ENCODE measurements at places on chromosomes 2 and 18.

- DNase-seq: no peak
Measured at GRCh38 chr2:64283641-64284361, 139.6 kb upstream of the PELI1 start.

- no peak for DNase-seq
Measured at GRCh38 chr2:68412127-68412819, 47.2 kb downstream of the PLEK start.

DNA sequence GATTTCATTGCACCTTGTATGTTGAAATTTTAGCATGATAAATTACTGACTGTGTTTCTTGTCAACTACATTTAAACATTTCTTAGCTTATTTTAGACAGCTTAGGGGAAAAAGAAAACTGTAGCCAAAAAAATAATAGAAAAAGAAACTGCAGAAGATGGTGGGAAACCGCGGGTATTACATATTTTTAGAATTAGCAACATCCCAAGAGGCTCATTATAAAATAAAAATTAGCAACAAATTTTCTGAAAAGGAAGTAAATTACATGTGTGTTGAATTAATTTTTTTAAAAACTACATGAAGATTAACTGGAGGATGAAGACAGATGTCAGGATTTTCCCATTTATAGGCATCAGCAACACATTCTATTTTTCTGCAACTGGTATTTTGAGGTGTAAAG, 4.3 kb downstream of the PELI1 start:
- DNase-seq: no peak

DNA sequence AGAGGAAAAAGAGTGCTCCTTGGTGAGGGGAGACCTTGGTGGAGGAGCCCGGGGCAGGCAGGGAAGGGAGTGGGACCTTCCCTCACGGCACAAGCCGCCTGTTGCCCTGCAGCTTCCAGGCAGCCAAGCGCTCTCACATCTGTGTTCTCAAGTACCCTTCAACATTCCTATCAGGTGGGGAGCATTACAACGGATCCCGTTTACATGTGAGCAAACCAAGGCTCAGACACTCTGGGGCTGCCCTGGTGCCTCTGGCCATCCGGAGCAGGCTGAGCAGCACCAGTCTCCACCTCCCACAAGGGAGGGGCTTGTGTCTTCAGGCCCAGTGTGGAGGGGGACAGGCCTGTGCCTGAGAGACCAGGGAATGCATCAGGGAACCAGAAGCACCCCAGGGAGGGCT, 57.9 kb downstream of the AQP12A start:
- no peak for DNase-seq

DNA sequence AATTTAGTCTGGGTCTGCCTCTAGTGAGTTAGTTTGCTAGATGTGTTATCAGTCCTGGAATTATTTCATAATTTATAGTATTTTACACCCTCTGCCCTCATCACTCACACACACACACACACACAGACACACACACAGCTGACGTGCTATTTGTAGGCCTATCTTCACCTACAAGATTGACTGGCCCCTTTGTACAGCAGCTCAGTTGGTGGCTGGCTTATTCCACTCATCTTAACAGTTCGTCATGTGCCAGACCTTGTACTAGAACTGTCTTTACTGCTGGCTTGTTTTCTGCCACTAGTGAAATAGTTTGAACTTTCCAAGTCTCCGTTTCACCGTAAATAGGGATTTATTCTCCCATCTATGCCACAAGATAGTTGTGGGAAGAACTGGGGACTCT, 21.3 kb downstream of the CENPO start:
- DNase-seq: no peak

- no peak for DNase-seq
Measured at GRCh38 chr2:169862816-169863215, 35.6 kb downstream of the UBR3 start.

- DNase-seq: no peak
Measured at GRCh38 chr2:228329282-228329681, 147.8 kb upstream of the SPHKAP start.

- no peak for DNase-seq
Measured at GRCh38 chr2:30185178-30185577, 38.4 kb downstream of the YPEL5 start.

DNA sequence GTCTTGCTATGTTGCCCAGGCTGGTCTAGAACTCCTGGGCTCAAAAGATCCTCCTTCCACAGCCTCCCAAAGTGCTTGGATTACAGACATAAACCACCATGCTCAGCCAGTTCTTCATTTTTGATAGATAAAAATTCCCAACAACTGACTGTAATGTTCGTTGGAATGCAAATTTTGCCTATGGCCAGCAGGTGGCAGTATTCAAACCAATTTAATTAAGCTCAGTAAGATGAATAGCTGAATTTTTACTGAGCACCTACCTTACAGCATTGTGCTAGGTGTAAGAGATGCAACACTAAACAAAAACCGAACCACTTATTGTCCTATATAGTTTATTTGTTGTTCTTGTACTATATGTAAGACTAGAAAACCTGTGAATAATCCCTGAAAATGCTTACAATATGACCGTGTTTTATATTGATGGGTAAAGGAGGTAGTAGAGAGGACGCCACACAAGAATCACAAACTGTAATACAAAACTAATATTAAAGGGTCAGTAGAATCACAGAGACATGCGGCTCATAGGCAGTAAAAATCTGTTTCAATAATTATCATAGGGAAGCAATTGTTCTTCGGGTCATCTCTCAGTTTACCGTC, 8.2 kb upstream of the TMEM182 start:
- peak; percentile 21 for DNase-seq

GRCh38 chr2:7419186-7419585, 502.0 kb downstream of the RNF144A start:
- DNase-seq: no peak

Measured in neural crest cell (in vitro differentiated cells).